ENCODE measurements at places on chromosomes 7 and 10.

DNA sequence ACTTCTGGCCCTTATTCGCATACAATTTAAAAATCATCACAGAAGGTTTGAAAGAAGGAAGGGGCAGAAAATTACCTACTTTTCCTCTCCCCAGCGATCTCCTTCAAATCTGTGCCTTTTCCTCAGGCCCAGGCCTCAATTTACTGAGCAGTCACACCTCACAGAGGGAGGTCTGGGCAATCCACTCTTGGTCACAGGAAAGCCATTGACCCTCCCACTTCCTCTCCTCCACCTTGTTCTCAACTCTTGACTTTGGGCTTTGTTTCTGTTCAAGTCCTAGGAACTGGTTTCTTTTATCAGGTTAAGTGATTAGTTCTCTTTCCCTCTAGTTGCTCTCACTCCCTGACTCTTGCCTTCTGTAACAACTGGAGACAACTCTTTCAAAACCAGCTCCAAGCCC, 37.0 kb upstream of the ATRNL1 start:
- no peak for DNase-seq

GRCh38 chr10:47412869-47413268, 28.8 kb upstream of the ZNF488 start:
- DNase-seq: no peak

GRCh38 chr7:47087866-47088265, 494.0 kb downstream of the TNS3 start:
- DNase-seq: peak; percentile 50

DNA sequence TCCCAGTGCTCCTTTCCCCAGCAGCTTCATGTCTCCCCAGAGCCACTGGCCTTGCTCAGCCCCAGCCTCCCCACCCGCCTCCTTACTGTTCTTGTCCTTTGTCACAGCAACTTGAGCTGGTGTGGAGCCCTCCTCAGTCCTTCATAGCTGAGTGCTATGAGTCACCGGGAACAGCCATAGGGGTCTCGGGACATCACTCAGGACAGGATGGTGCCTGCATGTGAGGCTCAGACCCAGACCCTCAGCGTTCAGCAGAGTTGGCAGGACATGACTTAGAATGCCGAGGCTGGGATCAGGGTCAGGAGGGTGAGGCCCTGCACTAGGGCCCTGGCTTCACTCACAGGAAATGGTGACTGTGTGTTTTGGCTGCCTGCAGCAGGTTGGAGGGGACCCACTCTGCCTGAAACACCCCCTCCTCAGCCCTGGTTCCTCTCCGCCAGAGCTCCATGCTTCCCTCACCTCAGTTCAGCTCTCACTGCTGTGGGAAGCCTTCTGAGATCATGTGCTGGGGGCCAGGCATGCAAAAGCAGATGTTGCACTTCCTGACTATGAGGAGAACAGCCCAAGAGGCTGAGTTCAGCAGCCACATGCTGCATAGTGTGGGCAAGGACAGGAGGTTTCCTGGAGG, 40.7 kb upstream of the GJD4 start:
- no peak for DNase-seq

GRCh38 chr7:88357781-88358525, 51.3 kb upstream of the STEAP4 start:
- peak; percentile 69 for DNase-seq
